ENCODE measurements at places on chromosomes 5 and 9.

GRCh38 chr5:35003018-35003957 lies 44.5 kb downstream of the AGXT2 start:
- DNase-seq: no peak

DNA sequence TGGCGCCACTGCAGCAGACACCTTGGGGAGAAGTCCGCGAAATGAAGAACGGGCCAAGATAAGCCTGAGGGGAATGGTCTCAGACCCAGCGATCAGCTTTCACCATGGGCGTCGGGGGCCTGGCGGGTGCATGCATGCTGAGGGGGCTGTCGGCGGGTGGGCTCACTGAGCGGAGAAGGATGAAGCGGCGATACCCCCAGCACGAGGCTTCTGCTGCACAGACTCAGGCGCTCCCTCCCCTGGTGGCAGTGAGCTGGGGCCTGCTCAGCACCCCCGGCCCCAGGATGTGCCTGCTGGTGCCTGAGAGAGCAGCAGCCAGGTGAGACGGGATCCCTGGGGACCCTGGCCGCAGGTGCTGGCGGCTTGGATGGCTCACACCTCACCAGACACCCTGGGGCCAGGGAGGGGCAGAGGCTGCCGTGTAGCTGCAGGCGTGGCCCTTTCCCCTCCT lies 31.2 kb downstream of the CEP72 start:
- DNase-seq: no peak

- no peak for DNase-seq
Measured at GRCh38 chr9:93960221-93960970, 5.2 kb upstream of the BARX1 start.

- no peak for DNase-seq
Measured at GRCh38 chr5:11719888-11720481, 184.3 kb downstream of the CTNND2 start.

DNA sequence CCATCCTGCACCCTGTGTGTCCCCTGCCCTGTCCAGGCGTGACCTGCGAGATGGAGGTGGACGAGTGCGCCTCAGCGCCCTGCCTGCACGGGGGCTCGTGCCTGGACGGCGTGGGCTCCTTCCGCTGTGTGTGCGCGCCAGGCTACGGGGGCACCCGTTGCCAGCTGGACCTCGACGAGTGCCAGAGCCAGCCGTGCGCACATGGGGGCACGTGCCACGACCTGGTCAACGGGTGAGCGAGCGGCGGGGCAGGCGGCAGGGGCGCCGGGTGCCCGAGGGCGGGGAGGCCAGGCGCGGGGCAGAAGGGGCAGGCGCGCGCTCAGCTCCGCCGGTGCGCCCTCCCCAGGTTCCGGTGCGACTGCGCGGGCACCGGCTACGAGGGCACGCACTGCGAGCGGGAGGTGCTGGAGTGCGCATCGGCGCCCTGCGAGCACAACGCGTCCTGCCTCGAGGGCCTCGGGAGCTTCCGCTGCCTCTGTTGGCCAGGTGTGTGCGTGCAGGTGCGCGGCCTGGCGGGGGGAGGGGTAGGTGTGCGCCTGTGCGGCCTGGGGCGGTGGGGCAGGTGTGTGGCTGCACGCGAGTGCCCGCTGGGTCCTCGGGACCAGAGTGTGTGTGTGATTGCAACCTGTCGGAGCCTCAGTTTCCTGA lies 10.0 kb downstream of the CRB2 start:
- no peak for DNase-seq

DNA sequence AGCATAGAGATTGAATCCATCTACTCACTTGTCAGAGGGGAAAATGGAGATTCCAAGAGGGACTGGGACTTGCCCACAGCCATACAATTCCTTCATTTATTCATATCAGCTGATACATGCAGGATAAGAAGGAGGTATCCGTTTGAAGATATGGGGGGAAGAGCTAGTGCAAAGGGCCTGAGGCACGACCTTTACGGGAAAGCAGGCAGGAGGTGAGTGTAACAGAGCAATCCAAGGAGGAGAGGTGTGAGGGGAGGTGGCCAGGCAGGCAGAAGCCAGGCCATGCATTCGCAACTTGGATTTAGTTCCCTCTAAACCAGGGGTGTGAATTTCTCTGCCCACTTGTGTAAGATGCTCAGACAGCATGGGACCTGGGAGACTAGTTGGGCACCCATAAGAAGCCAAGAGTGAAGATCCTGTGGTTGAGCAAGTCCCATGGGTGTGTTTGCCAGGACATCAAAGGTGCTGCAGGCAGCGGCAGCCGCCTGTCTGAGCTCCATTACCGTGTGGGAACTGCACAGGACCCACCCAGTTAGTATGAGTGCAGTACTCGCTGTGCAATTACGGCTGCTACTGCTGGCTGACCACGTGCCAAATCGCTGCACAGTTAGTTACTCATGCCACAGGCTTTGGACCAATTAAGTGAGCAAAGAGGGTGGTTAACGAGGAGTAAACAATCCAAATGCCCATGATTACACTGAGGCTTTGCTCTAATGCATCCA lies 31.4 kb upstream of the FAT2 start:
- DNase-seq: no peak

Data from BJ (cell line).